Adrenal gland (tissue), 19 donors: ENCODE measurements at places on chromosomes 2 and 18. TPM values are rescaled to one million over a fixed set of nuclear protein-coding genes. Genes with fewer than 3 reads are reported as not detected.

Gene NYAP2
- 0.07 TPM for total RNA-seq

Gene TEX44
- not detected for total RNA-seq

DNA sequence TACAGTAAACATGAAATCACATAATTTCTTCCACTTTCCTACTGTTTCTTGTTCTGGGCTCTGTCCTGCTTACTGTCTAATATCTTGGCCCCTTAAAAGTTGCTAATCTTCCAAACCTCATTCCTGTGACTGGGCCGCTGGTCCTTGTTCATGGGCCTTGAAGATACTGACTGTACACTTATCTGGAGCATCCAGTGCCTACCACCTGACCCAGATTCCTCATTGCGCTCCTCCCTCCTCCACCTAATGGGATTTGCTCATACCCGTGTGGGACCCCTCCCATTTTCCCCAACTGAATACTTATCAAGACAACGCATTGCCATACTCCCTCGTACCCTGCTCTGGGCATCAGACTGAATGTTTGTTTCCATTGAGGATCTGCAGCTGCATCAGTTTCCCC lies 6.1 kb upstream of the IL37 start:
- DNase-seq, result no peak

- no peak for DNase-seq
Observed at GRCh38 chr2:126810001-126810400, 88.7 kb upstream of the TEX51 start.

DNA sequence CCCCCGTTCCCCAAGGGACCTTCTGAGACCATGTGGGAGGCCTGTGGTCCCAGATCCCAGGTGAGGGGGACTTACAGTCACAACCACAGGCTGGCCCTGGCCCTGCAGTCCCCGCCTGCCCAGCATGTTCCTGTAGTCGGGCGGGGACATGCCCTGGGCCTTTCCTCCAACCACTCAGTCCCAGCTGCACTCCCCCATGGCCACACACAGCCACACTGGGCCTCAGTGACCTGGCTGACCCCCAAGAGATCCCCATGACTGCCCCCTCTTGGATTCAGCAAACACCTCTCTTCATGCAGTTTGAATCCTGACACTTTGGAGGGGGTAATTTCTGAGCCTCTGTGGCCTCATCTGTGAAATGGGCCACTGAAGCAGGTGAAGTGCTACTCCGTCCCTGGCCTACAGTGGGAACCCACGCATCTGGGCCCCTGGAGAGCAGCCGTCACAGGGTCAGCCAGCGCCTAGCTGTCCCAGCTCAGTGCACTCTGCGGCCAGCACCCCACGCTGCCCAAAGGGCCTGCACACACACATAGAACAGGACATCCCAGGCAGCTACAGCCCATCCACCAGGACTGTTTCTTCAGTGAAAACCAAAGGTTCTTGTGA lies 12.7 kb upstream of the ARHGEF4 start:
- DNase-seq, result no peak

GRCh38 chr2:64141674-64142405 lies 2.4 kb downstream of the PELI1 start:
- no peak for DNase-seq

DNA sequence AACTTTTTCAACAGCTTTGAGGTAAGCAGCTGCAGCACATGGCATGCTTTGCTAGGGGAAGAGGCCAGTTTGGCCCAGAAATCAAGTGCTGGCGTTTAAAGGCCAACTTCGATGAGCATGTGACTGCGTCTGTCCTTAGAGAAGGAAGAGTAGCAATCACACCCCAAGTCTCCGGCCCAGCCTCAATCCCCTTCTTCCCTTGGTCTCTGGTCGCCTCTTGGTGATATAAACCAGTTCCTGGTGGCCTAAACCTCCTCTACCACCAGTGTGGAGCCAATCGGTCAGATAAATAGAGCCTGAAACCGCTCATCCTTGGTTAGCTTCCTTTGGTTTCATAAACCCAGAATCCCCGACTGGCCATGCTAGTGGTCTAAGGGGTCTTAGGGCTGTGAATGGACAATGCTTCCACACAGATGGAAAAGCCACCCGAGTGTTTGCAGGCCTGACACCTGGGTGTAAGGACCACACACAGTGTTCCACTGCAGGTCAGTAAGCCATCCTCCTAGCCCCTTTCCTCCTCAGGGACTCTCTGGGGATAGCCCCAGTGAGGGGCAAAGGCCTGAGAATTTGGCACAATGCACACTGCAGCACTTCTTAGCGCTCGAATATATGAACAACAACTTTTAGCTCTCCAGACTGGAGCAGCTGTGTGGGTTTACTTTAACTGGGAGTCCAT lies 23.0 kb upstream of the COX7A2L start:
- DNase-seq, result no peak

Gene NEURL3
- total RNA-seq, result not detected

DNA sequence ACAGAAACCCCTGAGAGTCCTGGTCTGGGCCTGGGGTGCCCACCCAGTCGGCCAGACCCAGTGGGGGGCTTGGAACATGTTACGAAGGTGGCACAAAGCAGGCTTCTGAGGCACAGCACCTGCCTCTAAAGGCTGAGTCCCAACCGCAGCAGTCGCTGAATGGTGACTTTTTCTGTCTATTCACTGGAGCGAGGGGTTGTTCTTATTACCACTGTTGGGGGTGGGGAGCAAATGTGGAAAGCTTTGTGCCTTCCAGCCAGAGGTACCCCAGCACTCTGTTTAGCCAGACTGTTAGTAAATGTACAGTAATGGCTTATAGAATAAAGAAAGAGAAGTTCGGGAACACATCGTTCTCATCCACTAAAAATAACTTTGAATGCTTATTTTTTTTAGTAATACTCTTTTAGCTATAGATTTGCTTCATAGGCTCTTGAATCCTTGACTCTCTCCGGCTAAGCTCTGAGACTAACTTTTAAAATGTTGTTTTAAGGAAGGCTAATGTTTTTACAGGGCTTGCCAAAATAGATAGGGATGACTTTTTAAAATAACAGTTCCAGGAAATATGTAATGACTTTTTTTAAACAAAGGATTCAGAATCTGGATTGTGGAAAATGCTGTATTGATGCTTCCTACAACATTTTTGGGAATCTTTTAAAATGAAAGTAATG lies 23.4 kb upstream of the PTPN2 start:
- no peak for DNase-seq

Gene BCL11A
- total RNA-seq, result 6.3 TPM

DNA sequence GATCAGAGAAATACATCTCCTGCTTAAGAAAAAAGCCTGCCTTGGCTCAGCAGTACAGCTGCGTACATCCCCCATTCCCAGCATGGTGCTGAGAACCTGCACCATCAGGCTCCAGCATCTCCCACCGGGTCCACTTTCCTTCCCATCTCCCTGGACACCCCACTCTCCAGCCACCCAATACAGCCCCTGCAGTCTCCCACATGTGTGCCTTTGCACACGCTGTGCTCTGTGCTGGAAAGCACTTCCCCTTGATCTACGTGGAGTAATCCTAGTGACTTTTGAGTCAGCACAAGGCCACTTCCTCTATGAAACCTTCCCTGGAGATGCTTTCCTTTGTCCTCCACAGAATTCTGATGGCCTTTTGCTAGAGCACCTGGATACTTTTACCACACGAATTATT lies 17.0 kb downstream of the STAT1 start:
- no peak for DNase-seq

Gene ANO7
- 1.2 TPM for total RNA-seq

DNA sequence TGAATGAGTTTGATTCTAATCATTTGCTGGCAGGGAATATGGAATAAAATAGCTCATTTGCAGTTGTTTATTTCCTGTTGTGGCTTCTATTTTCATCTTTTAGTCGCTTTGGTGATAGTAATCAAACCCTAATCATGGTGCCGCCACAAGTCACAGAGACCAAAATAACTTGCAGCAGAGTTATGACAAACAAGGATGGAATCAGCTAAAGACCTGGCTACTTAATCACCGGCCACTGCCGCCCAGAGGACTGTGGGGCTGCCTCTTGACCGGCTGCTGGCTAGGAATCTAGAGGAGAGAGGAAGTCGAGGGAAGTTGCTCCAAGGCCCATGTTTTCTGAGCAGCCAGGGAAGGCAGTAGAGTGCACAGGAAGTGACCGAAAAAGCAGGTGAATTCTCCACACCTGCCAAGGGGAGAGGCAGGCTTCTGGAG lies 5.1 kb upstream of the SMAD7 start:
- DNase-seq, result no peak

Gene IL1RL1
- total RNA-seq, result 21.6 TPM

DNA sequence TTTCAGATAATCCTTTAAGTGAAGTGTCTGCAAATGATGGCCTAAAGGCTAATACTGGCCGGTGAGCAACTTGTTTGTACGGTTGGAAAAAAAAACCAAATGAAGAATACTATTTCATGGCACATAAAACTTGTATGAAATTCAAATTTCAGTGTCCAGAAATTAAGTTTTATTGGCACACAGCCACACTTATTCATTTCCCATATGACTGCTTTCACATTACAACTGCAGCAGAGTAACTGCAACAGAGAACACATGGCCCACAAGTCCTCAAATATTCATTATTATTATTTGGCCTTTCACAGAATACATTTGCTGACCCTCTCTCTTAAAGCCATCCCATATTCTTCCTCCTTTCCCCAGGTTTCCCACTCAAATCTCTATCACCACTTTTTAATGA lies 1268.6 kb downstream of the LRP1B start:
- DNase-seq, result no peak

GRCh38 chr2:19538411-19538963 lies 180.1 kb upstream of the OSR1 start:
- DNase-seq, result no peak

GRCh38 chr2:112001136-112001715 lies 53.8 kb upstream of the TMEM87B start:
- DNase-seq, result no peak

- DNase-seq, result no peak
Observed at GRCh38 chr2:23404426-23404825, 19.4 kb downstream of the KLHL29 start.

GRCh38 chr2:169237286-169237685 lies 125.0 kb downstream of the LRP2 start:
- DNase-seq, result no peak

GRCh38 chr18:5422626-5423025 lies 121.2 kb downstream of the EPB41L3 start:
- DNase-seq, result no peak

DNA sequence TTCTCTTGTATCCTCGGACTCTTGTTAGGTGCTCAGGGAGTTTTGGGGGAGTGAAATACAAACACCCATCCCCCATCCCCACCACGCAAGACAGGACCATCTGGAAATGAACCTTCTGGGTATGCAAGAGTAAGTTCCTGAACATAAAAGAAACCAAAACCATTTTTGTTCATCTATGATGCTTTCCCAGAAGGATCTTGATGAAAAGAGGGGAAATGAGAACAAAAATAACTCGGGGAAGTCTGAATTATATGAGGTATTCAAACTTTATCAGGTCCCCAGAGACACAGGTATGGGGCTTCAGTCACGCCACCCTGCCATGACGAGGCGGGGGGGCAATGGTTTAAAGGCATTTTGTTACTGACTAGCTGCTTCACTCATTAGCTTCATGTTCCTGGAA lies 68.6 kb upstream of the DNMT3A start:
- no peak for DNase-seq

- DNase-seq, result no peak
Observed at GRCh38 chr2:189127756-189128155, 51.8 kb downstream of the COL5A2 start.

DNA sequence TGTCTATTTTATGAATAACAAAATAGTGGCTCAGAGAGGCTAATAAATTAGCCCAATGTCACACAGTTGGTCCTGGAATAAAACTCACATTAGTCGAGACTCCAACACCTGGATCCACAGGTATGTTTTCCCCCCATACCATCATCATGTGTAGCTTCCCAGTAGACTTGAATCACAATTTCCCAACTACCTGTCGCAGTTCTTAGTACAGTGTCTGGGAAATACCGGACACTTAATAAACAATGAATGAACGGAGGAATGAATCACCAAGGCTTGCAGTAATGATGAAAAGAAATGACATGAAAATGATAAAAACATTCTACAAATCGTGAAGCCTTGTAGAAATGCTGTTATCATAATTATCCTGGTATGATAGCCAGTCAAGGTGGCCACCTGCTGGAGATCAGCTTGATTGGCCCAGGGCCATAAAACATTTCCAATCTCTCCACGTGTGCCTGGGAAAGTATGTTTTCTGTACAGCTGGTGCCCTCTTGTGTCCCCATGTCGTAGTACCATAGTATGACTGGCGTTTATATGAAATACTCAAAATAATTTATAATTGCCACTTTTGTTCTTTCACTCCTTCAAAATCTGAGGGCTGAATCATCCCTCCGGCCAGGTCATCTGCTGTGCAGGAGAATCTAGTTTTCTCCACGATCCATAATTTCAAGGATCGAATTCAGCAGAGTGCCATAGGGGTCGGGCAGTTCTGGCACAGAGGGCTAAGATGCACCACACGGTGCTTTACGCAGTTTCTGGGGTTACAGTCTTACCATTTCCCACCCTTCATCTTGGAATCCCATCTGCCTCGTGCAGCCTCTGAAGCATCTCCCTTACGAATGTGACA lies 95.4 kb downstream of the LAMA1 start:
- DNase-seq, result peak; percentile 22

DNA sequence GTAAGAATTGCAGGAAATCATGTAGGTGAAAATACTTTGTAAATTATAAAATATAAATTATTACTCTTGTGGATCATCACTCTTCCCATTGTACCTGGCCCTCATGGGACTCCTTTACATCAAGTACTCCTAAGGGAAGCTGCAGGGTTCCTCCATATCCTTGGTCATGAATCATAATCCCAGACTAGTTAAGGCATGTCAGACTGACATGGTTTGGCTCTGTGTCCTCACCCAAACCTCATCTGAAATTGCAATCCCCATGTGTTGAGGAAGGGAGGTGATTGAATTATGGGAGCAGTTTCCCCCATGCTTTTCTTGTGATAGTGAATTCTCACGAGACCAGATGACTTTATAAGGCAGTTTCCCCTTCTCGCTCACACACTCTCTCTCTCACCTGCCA lies 77.1 kb downstream of the CMPK2 start:
- DNase-seq, result no peak

Gene CEP192
- total RNA-seq, result 18.8 TPM

Gene TRIM54
- 12.7 TPM for total RNA-seq

Gene CAMKMT
- total RNA-seq, result 2.6 TPM

- no peak for DNase-seq
Observed at GRCh38 chr2:124810132-124810531, 785.0 kb downstream of the CNTNAP5 start.

DNA sequence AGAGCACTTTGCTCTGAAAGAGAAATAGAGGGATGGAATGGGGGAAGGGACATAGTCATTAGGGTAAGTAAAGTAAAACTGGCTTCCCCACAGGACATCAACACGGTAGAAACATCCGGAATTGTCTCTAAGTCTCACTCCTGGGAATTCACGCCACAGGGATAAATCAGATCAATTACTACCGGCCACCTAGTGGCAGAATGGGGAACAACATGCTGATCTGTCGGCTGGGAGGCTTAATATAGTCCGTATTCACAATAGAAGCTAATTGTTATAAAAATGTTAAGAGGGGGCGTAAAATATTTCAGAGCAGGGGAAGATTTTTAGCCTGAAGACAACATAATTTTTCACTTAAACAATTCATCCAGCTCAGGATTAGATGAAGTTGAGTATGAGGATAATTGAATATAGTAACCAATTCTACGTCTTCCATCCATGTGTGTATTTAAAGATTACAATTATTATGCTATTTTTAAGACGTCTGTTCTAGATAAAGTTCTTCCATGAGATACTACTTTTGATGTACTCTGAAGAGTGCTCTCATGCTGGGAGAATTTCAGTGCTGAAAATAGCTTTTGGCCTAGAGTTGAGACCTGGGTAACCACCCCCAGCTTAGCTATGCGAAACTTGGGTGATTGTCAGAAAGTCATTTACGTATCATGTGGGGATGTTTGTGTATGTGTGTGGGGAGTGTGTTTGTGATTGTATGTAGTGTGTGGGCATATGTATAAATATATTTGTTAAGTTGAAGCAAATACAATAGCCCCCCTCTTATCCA lies 65.7 kb downstream of the LRRTM1 start:
- DNase-seq, result no peak
